Activated CD4-positive, alpha-beta T cell treated with anti-CD3 and anti-CD28 coated beads, Interleukin-2, amount 10 ng/mL, durations not matched to agents 24 days and 14 days (primary cell): ENCODE measurements at places on chromosomes 11 and 22. TPM values are rescaled to one million over a fixed set of nuclear protein-coding genes. Genes with fewer than 3 reads are reported as not detected.

Gene TREH
- total RNA-seq: not detected in 2 replicates

Gene C11orf91
- total RNA-seq: 0.51 TPM in 1 of 2 replicates, not detected in the other

- no peak for DNase-seq
Measured at GRCh38 chr11:125935618-125936199, 10.1 kb upstream of the VSIG10L2 start.

DNA sequence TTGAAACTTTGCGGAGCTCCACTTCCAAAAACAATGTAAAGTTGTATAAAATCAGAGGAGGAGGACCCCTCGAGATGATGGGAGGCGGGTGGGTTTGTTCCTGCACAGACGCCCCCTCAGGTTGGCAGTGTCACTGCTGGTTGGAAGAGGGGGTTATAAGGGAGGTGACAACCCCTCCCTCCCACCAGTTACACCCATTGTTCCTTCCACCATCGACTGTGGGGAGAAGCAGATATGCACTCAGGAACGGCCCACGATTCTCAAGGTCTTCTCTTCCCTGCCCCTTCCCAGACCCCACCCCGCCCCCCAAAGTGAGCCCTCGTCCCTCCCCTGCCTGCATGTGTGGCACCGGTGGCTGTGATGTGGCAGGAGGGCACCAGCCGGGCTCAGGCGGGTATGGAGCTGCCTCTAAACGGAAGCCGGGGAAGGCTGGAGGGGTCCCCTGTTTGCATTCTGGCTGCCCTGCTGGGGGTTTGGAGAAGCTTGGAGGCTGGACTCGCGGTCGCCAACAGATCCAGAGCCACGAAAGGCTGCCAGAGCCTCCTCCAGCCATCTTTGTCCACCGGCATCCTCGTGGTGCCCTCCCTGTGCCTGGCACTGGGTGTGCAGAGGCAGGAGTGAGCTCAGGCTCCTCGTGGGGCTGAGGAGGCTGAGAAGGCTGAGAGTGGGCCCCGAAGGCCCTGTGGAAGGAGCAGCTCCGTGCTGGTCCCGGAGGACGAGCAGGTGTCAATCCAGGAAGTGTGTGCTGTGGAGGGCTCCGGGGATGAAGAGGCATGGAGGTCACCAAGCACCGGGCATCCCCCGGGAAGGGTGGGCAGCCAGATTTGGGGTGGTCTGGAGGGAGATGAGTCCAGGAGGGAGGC is 778 bp downstream of the KDELR3 start:
- no peak for DNase-seq

Gene KCNQ1
- total RNA-seq: 6.4 TPM in 2 replicates
